ENCODE measurements at places on chromosomes 12 and 14.

- no peak for DNase-seq
Observed at GRCh38 chr14:58647777-58648176, 10.0 kb downstream of the DACT1 start.

- no peak for DNase-seq
Observed at GRCh38 chr12:54588890-54589267, 420 bp upstream of the PPP1R1A start.

GRCh38 chr12:100426145-100426544 is 47.5 kb upstream of the NR1H4 start:
- DNase-seq, result no peak

DNA sequence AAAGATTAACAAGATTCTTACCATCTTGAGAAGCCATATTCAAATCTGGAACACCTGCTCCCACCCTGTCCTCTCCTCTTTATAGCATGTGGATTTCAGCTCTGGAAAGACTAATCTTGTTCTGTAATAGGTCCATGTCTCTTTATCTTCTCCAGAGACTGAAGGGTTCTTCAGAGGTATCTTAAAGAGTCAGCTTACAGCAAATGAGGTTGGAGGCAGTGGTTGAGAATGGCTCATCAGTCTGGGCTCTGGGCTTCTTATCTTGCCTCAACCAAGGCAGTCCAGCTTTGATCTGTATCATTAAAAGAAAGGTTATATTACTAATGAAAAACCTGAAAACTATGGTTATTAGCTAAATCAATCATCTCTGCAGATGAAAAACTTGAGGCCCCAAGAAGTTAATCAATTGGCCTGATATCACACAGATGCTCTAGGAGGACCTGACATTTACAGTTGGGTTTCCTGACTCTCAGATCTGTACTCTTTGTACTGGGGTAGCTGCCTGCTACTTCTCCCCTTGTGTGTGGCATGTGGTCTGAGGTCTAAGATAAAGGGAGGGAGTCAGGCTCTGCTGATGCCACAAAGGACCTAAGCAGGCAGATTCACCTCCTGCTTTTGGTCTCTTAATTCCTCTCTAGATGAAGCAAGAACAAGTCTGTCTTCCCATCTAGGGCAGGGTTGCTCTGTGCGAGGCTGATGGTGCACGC is 1.7 kb upstream of the AKAP6 start:
- DNase-seq, result no peak

DNA sequence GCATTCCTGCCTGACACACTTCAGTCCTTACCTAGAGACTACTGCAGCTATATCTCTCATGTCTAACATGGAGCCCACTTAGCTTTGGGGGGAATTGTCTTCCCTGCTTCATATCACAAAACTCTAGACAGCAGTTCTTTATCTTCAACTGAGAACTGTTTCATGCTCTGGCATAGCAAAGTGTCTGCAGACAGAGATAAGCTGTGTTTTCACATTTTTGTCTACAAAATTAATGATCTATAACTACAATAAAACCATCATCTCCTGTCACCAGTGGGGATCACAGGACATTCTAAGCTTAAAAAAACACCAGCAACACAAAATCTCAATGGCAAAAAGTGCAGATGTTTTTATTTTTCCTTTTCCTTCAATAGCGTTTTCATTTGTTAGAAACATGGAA is 137.1 kb upstream of the VRK1 start:
- no peak for DNase-seq

- no peak for DNase-seq
Observed at GRCh38 chr12:108337235-108338223, 1.6 kb downstream of the CMKLR1 start.

DNA sequence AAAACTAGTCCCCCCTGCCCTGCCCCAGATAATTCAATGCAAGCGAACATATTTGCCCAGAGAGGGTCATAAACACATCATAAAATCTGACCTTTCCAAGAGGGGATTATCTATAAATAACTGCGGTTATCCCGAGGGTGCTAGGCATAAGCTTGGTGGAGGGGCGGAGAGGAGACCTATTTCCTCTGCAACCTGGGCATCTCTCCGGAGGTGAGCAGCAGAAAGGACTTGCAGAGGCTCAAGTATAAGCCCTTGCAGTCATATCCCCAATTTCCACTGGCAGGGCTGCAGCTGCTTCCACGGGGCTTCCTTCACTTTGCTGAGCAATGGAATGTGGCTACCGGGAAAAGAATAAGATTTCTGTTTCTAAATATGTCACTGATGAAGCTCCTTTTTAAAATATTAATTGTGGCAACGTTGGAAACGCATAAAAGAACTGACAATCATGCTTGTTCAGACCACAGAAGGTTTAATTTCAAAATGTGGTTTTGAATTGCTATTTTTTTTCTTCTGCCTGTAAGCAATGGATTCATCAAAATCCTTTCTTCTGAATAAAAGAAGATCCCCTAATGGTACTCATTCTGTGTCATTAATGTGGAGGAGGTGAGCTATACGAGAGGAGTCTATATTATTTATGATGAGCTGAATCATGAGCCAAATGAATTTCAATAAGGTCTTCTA is 268.9 kb upstream of the ATP2B1 start:
- DNase-seq, result no peak

GRCh38 chr12:122058549-122059149 is 19.9 kb upstream of the MLXIP start:
- no peak for DNase-seq

GRCh38 chr14:39430762-39431415 is 1.3 kb downstream of the FBXO33 start:
- DNase-seq, result no peak

GRCh38 chr12:109531411-109531810 is 41.9 kb downstream of the MMAB start:
- DNase-seq, result no peak

- DNase-seq, result peak; percentile 42
Observed at GRCh38 chr12:106446419-106447092, 89.0 kb downstream of the POLR3B start.

DNA sequence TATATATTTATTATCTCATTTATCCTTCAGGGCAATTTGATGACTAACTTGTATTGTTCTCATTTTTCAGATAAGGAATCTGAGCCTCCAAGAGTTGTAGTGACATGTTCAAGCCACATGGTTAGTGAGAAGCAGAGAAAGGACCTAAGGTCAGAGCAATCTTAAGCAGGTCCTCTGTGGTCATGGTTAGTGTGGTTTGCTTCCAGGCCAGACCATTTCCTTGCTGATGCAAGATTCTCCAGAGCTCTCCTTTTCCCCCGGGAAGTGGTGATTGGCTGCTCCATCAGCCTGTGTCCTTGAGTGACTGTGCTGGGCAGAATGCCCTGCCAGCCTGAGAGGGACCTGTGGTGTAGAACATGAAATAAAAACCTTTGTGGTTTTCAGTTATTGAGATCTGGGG is 141.3 kb downstream of the KTN1 start:
- DNase-seq, result no peak

DNA sequence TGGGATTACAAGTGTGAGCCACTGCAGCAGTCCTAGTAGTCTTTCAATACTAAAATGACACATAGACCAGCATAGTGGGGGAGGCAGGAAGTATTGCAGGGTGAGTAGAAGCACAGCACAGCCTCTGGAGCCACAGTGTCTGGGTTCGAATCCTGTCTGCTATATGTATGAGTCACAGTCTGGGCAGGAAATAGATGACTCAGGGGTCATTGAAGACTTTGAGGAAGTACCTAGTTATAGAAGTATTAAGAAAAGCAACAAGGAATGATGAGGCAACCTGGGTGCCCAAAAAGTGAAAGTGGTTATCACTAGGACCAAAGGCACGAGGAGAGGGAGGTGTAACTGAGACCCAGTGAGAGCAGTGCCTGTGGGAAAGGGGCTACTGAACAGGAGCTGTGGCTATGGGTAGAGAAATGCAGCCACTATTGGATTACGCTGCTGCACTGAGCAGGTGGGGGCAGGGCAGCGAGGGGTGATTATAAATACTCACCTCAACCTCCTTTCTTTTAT is 124.0 kb downstream of the PDE3A start:
- DNase-seq, result no peak

GRCh38 chr14:55160989-55161388 is 30.4 kb downstream of the DLGAP5 start:
- DNase-seq, result no peak

DNA sequence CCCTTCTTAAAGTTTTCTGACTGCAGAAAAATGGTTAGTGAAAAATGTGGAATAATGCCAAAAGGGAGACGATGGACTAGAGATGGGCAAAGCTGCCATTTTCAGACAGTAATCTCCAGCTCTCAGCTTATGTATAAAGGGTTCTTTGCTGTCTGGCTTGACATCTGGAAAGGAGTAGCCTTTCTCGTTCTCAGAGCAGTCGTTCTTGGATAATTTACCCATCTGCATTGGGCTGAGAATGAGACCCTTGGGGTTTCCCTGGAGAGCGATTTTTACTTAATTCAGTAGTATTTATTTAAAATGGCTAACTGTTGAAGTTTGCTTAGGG is 1.2 kb downstream of the NUDT4 start:
- DNase-seq, result no peak

GRCh38 chr12:88241862-88242570 is 99.9 kb downstream of the TMTC3 start:
- no peak for DNase-seq

- no peak for DNase-seq
Observed at GRCh38 chr14:72610831-72611200, 283.1 kb downstream of the DPF3 start.

DNA sequence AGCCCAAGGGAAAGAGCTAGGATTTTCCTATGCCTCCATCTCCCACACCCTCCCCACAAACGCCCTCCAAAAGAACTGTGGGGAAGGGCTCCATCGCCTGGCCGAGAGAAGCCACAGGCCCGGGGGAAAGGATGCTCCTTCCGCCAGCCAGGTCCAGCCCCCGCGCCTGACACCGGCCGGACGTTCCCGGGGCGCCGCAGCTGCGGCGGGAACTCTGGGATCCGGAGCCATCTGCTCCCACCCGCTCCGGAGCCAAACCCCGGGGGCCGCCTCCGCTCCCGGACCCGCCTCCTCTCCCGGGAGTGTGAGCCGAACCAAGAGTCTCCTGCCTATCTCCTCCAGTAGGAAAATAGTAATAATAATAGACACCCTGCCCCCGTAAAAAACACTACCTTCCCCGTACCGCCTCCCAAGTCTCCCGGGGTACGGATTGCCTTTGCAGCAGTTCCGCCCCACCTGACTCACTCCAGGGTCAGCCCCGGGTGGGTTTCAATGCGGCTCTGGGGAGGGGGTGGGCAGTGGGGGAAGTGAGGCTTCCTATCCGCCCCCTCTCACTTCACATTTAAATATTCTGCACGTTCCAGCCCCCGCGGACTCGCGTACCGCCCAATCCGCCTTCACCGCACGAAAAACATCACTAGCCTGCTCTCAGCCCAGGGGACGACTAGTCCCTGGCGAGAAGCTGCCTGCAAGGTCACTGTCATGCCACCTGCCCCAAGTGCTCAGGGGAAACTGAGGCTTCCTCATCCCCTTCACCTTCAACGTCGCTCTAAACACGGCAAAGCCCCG is 2.4 kb downstream of the AGAP2 start:
- no peak for DNase-seq

DNA sequence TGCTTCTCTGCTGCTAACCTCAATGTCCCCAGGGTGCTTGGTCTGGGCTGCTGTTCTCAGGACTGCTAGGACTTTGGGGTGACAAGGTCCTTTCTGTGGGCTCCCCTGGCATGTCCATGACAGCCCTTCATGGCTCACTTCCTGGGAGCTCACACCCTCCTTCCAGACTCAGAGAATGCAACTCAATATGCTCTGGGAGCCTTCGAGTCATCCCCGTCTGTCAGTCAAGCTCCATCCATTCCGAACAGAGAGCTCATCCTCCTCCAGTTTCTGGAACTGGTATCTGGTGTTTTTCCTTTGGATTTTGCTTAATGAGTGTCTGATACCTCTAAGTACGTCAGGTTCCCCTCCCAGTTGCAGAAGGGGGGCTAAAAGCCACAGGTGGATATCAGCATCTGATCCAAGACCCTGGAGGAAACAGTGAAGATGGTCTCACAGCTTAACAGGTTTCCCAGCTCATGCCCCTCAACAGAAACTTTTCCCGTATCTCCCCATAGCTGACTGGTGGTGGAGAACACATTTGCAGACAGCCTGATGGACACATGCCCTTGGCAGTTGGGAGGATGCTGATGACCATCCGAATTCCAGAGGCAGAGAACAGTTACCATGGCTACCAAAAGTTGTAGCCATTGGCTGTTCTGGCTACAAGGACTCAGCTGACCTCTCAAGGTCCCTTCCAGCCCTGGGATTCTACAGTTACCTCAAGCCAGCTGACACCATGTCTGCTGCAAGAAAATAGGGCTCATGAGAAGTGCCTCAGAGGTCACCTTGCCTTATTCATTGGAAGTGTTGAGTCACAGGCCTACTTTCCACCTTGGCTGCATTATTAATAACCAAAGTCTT is 9.5 kb upstream of the RAB35 start:
- DNase-seq, result no peak

DNA sequence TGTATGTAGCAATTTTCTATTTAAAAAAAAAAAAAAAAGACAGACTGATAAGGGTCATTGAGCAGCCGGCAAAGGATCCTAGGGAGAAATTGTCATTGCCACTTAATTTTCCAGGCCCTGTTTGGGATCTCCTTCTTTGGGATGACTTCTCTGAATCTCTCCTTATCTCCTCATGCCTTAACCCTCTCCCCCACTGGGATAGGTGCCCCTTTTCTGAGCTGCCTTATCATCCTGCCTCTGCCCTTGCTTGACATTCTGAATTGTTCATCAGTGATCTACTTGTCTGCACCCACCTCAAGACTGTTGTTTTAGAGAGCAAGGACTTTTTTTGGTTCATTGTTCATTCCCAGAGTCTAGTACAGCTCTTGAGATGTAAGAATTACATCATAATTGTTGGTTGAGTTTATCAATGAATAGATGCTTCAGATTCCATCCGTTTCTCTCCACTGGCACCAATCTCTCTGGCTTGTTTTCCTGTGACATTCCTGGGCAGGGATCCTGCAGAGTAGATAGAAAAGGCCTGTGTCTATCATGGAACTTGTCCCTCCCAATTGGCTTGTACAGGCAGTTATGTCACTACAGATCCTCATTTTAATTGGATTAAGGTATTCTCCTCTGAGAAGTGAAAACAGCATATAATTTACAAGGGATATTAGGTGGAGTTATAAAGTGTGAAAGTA is 42.6 kb downstream of the SOCS2 start:
- no peak for DNase-seq

- peak; percentile 41 for DNase-seq
Observed at GRCh38 chr14:52356025-52356424, 41.9 kb downstream of the PTGER2 start.

- peak; percentile 18 for DNase-seq
Observed at GRCh38 chr12:1791104-1791841, 29.1 kb upstream of the LRTM2 start.

- no peak for DNase-seq
Observed at GRCh38 chr12:50174971-50175715, 8.0 kb upstream of the CERS5 start.

GRCh38 chr12:78176643-78177042 is 345.9 kb downstream of the NAV3 start:
- no peak for DNase-seq

All from NCI-H2081 treated with DMSO at 0.1 percent for 48 hours (cell line).